GM23248 (cell line): ENCODE measurements at places on chromosomes 6 and 20. TPM values are rescaled to one million over a fixed set of nuclear protein-coding genes. Genes with fewer than 3 reads are reported as not detected.

RAD21L1 gene
- polyA plus RNA-seq, result 0.16 TPM in 2 replicates

EPB41L1 gene
- 15.4 and 17.0 TPM in 2 replicates for polyA plus RNA-seq

SLC32A1 gene
- polyA plus RNA-seq, result not detected in 2 replicates

PRDM13 gene
- polyA plus RNA-seq, result not detected in 2 replicates

CALHM5 gene
- polyA plus RNA-seq, result 0.51 TPM in 2 replicates

DNA sequence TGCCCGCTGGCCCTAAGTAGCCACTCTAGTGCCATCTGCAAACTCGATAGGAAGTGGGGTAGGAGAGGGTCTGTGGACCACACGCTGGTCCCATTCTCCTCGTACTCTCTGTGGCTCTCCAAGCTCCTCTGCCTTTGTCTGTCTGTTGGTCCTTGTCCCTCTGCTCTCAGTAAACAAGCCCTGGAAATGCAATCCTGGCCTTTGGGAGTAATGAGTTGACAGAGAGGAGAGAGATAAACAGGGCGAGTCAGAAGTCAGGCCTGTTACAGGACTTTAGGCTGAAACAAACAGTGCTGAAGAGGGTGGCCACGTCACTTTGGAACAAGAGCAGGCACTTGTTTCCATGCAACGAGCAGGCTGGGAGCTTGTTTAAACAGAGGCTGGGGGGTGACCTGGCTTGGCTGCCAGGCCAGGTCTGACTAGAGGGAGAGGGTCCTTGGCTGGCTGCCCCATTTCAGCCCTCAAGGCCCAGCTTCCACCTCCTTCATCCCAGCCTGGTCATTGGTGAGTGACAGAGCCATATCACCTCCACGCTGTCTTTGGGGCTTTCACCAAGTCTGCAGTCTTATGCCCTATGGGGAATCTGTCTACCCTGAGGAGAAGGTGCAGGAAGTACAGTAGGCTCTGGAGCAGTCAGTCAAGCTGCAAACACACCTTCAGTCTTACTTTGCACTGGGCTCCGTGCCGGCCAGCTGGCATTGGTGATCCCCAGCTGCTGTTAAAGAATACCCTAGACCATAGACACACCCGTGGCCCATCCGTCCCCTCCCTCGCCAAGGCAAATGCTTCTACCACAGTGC lies 22.6 kb downstream of the FOXP4 start:
- DNase-seq, result no peak

DNA sequence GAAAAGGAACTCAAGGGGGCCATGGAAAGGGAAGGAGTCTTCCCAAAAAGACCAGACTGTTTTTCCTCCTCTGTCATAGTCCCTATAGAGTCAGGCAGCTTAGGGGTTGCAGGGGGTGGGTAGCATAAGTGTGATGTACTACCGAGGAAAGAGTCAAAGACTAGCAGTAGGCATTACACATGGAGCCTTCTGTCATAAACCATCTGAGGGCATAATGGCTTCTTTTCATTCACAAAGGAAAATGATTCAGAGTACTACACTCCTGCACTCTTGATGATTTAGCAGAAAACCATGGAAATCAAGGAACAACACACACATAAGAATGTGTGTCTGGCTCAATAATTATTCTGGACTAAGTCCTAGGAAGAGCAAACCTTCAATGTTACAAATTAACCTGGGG lies 14.9 kb downstream of the PLN start:
- DNase-seq, result peak; percentile 85

DNA sequence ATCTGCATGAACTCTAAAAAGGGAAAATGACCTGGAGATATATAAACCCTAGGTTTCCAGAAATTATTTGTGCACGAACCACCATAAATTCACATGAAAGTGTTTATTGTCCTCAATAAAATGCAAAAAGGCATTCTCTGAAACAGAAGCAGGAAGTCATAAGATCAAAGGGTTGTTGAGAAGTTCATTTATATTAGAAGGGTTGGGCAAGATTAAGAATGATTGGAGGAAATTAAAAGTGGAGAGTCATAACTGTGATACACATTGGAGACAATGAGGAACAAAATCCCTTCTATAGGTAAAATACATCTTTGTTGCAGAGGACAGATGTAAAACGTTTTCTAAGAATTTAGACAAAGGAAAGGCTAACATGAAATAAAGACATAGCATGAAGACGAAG lies 476.8 kb downstream of the CBLN4 start:
- no peak for DNase-seq

DNA sequence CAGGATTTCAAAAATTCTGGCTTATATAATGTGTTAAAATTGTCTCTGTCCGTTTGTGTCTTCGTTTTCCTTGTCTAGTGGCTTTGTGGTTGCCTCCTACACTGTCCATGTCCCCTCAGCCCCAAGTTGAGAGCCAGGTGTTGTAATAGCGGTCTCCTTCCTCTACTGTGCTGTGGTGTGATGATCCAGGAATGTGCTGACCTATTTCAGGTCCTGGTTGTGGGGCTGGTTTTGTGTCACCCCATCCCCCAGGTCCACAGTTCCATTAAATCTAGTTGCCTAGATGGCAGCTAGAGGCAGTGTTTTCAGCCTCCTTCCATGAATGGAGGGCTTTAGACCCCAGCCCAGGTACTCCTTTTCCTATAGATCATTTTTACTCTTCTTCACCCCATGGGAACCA lies 128.7 kb downstream of the DNAH8 start:
- no peak for DNase-seq

- peak; percentile 44 for DNase-seq
Measured at GRCh38 chr6:109311471-109311870, 70.8 kb downstream of the CD164 start.

DNA sequence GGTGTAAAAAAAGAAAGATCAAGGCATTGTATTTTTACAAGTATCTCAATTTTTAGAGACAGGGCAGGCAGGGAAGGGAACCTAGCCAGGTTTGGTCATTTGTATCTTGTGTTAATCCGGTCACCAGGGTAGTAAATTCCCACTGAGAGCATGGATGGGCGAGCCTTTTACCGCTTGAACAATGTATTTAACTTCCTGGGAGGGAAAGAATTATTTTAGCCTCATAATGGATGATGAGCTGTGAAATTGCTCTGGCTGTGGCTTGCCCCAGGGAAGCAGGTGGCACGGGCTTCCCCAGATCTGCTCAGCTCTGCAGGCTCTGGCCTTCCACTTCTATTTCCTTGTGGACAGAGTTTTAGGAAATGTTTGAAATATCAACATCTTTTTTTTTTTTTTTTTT lies 72.9 kb downstream of the TOX2 start:
- DNase-seq, result no peak

DNA sequence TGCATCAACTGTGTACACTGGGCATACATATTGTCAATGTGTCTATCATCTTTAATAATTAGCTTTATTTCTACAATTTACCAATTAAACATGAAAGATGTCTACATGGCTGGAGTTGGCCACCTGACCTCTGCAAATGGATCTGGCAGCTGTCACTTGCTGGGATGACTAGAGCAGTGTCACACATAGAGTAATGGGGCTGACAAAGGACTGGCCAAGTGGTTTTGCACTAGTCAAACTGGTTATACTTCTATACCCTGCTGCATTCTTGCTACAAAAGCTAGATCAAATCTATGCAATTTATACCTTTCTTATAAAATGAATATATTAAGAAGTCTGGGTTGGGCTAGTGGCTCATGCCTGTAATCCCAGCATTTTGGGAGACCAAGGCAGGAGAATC lies 99.3 kb downstream of the SESN1 start:
- DNase-seq, result no peak

- DNase-seq, result no peak
Measured at GRCh38 chr6:44850312-44850711, 462.8 kb downstream of the CDC5L start.

GRCh38 chr6:156852147-156852857 lies 75.1 kb downstream of the ARID1B start:
- DNase-seq, result no peak

DNA sequence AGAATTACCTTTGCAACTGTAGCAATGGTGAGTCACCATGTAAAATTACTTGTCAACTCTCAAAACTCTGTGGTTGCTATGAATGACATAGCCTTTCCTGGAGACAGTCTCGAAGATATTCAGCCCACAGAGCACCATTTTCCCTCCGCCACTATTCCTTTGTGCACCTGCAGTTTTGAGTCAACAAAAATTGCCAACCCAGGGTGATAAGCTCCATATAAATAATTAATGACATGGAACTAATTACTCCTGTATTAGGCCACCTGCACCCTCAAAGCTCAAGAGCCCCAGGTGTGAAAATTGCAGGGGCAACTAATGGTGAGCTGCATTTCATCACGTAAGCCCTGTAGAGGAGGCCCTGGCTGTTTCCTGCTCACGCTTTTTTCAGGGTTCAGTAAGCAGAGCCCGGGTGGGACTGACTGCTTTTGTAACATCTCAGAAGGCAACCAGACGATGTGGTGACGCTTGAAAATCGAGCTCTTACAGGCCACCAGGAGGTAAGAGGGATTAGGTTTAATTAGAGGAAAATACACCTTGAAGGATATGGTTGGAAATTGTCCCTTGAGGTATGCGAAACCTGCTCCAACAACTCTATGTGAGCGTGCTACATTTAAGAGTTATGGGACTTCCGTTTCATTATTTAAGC lies 70.8 kb downstream of the BMP2 start:
- DNase-seq, result no peak

DNA sequence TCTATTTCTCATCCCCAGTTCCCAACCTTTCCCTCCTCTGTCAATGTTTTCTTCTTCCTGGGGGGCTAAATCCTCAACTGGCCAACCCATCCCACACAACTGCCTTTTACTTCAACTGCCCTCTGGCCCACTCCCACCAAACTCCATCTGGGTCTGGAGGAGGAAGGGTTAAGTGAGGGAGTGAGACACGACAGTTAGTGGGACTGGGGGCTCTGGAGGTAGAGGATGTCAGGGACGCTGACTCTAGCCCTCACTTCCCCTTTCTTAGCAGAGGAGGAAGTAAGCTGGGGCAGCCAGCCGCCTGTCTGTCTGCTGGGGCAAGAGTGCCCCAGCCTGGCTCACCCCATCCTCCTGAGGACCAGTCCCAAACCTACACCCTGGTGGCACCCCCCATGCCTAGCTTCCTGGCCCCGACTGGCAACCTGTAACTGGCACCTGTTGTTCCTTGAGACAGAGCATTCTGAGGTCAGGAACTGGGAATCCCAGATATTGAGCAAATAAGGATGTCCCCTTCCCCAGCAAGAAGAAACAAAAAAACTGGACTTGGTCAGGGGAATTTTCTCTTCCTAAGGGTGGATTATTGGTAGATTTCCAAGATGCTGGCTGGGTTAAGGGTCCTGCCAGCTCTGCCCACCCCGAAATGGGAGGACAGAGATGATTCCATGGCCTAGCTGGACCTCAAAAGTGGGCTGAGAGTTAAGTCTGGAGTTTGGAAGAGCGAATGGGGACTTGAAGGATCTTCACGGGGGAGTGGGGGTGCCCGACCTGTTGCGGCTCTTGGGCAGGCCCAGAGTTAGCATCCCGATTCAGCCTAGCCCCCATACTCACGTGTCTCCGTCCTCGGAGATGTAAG lies 971 bp downstream of the NFKBIE start:
- peak; percentile 51 for DNase-seq

DNA sequence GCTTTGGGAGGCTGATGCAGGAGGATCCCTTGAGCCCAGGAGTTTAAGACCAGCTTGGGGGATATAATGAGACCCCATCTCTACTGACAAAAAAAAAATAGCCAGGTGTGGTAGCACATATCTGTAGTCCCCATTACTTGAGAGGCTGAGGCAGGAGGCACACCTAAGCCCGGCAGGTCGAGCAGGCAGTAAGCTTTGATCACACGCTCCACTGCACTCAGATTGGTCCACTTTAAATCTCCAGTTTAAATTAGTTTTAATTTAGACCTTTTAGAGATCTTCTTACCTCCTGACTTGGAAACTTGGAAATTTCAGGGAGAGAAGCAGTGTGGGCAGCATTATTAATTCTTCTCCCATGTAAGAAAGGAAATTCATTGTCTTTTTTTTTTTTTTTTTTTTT lies 16.8 kb upstream of the PLCB4 start:
- no peak for DNase-seq
